ENCODE measurements at places on chromosomes 12 and 14.

GRCh38 chr14:51479584-51480325, 172.0 kb upstream of the FRMD6 start:
- peak; percentile 78 for DNase-seq

DNA sequence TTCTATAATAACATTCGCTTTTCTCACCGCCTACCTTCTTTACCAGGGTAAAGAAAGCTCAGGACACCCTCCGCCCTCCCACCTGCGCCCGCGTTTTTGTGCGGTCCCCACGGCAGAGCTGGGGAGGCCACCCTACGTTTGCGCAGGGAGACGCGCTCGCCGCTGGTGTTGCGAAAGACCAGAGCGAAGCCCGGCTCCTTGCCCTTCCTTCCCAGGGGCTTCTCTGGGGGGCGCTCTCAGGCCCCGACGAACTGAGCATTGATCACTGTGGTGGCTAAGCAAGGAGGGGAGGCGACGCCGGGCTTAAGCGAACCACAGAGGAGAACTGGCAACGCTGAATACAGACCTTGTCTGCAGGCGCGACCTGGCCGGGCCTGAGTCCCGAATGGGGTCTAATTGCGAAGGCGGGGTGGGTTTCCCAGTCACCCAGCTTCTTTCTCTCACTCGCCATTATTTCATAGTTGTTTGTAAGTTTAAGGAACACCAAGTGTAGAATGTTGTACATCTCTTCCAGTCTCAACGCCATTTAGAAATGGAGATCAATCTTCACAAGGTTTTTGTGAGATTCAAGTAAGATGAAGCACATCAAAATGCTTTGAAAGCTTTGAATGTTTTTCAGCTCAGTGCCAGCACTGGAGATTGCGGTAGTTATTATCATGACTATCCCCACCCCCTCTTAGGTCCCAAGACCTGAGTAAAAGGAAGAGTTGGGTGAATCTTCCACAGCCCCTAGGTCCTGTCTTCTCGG, 1.7 kb upstream of the NKX2-1 start:
- no peak for DNase-seq

DNA sequence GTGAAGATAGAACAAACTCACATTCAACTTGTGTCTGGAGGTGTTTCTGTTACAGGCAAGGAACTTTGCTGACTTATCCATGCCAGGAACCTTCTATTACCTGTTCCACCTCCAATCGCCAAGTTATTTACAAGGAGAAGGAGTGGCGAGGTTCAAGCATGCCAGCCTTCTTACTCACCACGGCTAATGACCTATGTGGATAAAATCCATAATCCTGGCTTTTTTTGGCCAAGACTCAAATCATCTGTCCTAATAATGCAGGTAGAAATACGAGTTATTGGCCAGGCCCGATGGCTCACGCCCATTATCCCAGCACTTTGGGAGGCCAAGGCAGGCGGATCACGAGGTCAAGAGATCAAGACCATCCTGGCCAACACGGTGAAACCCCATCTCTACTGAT, 241.6 kb downstream of the TMEM132D start:
- no peak for DNase-seq

GRCh38 chr14:59600211-59600945, 23.8 kb upstream of the CCDC175 start:
- no peak for DNase-seq

DNA sequence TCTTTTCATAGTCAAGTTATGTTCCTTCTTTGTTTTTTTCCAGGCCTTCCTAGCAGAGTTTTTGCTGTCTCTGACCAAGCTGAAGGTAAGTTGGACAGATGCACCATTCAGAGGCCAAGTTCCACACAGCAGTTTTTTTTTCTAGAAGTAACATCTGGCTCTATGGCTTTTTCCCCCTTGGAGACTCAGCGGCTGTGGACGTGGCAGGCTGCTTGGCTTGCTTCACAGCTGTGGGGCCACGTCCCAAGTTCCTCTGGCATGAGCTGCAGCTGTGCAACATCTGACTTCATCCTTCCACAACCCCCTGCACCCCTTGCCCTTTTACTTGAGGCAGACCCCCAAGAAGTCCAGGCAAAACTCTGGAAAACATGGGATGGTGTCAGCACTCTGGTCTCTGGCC, 24.2 kb upstream of the RHOJ start:
- no peak for DNase-seq

DNA sequence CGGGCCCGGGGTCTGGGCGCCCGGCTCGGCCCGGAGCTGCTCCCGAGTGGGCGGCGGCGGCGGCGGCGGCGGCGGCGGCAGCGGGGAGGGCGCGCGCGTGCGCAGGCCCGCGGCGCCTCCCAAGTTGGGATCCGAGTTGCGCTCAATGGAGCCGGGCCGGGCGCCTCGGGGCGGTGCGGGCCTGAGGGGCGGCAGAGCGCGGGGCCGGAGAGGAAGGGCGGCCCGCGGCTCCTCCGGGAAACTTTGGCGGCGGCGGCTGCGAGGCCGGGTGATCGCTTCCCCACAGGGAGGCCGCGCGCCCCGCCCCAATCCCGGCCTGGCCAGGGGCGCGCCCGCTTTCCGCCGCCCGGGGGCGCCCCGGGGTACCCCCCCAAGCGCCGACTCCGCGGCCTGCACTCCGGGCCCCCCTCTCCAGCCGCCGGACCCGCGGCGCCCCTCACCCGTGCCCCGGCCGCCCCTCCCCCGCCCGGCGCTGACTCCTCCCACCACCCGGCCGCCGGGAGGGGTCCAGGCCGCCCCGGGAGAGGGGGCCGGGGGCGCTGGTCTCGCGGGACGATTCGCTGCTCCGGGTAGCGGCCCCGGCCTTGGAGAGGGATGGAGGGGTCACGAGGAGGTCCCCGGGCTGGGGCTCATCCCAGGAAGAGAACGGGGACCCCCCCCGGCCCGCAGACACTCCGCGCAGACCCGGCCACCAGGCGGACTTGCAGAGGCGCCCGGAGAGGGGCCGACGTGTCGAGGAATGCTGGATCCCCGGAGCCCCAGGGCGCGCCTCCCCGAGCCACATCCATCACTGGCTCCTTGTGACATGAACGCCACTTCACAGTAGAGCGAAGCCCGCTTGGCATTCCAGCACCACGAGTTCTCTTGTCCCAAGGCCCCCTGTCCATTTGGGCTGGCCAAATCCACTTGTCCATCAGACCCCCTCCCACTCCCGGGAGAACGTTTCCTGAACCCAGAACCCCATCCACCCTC, at the start of gene RILPL1:
Gene RILPL1, minus strand, starts transcription at position 48 of the 972 bp plus-strand sequence. CDS start 237 bp downstream, outside the sequence.
- DNase-seq: peak; percentile 72

- DNase-seq: peak; percentile 93
Measured at GRCh38 chr14:96040828-96041371, 1.7 kb downstream of the C14orf132 start.

Data from umbilical cord (tissue), 2 donors.